ENCODE measurements at places on chromosomes 13 and 19.

GRCh38 chr19:39430675-39431593 lies 4.8 kb downstream of the RPS16 start:
- peak; percentile 98 for DNase-seq

DNA sequence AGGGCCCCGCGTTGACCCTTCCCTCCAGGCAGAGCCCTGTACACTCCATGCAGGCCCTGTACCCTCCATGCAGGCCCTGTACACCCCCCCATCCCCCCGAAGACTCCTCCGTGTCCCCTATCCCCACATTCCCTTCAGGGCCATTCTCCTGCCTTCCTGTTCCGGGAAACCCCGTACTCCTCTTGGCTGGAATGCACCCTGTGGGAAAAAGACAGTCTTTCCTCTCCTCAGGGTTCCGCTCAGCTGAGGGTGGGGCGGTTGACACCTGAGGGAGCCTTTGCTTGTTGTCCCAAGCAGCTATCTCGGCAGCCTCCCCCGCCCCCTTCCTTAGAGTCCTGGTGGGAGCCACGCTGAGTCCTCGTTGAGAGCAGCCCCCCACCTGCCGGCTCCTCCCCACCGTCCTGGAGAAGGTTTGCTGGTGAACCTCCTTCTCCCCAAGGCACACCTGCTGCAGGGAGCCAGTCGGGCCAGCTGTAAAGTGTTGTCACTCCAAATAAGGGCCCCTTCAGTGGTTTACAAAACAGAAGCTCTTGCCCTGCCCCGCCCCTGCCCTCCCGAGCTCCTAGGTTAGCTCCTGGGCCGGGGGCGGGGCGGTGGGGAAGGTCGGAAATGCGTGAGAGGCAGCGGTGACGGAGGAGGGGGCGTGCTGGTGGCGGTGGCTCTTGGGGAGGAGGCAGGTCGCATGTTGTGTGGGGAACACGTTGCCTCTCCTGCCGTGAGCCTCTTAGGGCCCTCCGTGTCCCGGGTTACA lies 1.5 kb downstream of the GNA11 start:
- peak; percentile 63 for DNase-seq

GRCh38 chr13:102183509-102184182 lies 218.2 kb downstream of the FGF14 start:
- DNase-seq = no peak

GRCh38 chr13:50882816-50883435 lies 26.7 kb upstream of the RNASEH2B start:
- no peak for DNase-seq

DNA sequence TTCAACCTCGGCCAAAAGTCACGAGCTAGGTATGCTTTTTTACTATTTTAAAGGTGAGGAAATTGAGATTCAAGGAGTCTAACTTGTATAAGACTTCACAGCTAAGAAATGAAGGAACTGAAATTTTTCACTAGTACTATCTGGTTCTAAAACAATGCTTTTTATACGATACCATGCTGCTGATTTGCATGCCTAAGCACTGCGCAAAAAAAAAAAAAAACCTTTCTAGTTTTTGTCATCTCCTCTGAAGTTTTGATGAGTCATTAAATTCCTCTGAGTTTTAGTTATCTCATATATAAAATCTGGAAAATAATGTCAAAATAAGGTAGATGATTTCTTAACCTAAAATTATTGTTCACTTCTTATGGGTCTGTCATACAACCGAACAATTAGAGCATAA lies 28.0 kb upstream of the UFM1 start:
- no peak for DNase-seq

- peak; percentile 73 for DNase-seq
Observed at GRCh38 chr13:31742097-31742734, 2.9 kb downstream of the RXFP2 start.

GRCh38 chr19:10259162-10259905 lies 7.3 kb downstream of the MRPL4 start:
- peak; percentile 90 for DNase-seq

DNA sequence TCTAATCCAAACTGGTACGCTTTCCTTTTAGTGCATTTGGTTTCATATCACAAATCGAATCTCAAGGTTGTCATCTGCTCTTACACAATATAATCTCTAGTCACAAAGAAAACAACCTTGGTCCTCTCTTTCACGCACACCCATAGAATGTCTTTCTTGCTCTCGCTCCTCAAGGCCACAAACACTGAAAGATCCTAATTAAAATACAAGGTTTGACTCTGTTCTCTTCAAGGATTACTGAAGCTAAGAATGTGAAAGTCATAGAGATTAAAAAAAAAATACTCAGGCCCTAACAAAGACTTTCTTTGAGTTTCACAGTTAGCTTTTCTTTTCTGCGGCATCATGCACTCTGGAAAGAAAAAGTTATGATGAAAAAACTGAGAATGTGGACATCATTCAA lies 891.5 kb downstream of the EFNB2 start:
- DNase-seq = no peak

DNA sequence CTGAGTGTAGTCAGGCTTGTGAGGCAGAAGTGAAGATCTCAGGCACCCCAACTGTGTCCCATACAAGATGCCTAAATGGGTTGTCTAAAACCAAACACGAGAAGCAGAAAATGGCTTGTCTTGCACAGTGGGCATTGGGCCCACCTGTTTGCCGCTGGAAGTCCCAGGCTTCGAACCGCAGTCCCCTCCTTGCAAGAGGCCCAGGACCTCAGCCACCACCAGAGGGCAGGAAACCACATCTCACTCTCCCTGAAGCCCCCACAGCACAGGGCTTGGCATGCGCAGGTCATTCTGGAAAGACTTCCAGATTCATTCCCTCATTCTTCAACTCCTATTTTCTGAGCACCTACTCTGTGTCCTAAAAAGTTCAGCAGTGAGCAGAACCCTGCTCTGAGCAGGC lies 973.7 kb downstream of the UQCRFS1 start:
- DNase-seq = peak; percentile 12

GRCh38 chr19:34193439-34193838 lies 21.1 kb downstream of the LSM14A start:
- DNase-seq = no peak

- no peak for DNase-seq
Observed at GRCh38 chr19:1304197-1304924, 18.7 kb downstream of the EFNA2 start.

GRCh38 chr19:55554302-55554701 lies 9.0 kb upstream of the SBK3 start:
- no peak for DNase-seq

DNA sequence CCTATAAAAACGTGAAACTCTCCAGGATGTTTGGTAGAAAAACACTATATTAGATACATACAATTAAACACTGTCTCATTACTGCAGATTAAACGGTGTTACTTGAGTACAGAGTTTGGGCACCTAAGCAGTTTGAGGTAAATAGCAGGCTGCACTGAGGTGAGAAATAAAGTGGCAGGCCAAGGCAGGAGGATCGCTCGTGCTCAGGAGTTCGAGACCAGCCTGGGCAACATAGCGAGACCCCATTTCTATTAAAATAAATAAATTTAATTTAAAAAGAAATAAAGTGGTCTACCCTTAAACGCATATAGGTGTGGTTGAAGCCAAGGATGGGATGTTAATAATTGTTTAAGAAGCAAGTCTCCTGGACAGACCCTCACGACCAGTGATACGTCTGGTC lies 1.2 kb downstream of the PSPC1 start:
- peak; percentile 4 for DNase-seq

DNA sequence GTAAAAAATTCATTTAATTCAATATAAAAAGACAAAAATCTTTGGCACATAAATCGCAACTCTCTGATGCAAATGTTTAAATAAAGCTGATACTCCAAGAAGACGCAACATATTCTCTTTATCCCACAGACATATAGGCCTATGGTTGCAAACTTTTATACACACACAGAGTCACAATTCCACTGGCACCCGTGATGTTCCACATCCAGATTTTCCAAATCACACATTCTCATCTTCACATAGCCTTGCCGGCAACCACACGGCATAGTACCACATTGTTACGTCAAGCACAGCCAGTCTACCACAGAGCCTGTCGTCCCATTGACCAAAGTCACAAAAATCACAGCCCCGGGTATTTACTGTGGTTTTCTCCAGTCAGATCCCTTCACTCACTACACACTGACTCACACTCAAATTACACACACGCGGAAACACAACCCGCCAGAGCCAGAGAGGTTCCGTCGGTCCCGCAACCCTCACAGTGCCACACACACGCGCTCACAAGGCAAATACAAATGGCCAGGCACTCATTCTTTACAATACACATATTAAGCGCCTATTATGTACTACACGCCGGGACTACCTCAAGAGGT lies 546 bp upstream of the ZNF546 start:
- no peak for DNase-seq

GRCh38 chr13:99663908-99664307 lies 162.6 kb downstream of the TM9SF2 start:
- no peak for DNase-seq

GRCh38 chr13:19888799-19889198 lies 25.4 kb upstream of the ZMYM5 start:
- peak; percentile 24 for DNase-seq

GRCh38 chr13:100301418-100301817 lies 212.5 kb downstream of the PCCA start:
- DNase-seq = peak; percentile 95

DNA sequence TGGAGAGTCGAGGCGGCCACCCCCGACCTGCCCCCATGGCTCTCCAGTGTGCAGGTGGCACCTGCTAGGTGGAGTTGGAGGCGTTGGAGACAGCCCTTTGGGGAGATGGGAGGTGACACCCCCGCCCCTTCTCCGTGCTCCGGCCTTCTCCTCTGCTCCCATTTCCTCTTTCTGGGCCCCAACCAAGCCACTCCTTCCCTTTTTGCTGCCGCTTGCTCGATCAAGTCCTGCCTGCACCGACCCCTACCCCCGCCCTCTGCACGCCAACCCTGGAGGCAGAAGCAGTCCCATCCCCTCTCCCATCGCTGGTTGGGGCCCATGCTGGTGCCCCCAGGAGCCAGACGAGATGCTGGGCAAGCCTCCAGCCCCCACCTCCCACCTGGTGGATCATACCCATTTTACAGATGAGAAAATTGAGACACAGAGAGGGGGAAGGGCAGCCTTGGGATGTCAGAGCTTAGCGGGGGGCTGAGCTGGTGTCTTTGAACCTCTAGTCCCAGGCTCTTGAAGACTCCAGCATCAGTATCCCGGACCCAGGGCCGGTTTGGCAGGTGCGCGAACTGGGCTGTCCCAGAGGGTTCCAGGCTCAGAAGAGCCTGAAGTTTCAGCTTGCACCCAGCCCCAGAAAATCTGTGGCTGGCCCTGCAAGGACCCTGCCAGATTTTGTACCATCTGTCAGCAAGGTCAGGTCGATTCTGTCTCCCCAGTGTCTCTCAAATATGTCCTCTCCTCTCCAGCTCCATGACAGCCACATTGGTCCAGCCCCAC lies 10.3 kb downstream of the GNA15 start:
- no peak for DNase-seq

DNA sequence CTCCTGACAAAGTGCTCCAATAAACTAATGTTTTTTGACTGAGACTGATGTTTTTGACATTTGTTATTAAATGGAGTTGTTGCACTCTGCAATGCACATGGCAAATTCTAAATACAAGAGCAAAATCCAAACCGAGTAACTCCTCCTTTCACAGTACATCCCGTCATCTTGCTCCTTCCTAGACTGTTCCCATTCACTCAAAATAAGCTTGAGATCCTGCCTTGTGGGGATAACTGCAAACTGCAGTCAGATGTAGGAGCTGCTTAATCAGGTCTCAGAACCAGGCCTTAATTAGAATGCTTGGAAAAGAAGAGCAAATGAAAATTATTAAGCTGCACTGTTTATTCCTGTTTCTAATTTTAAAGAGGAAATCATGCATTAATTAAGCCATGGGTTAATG lies 134.8 kb upstream of the SPRY2 start:
- DNase-seq = no peak

- DNase-seq = no peak
Observed at GRCh38 chr13:51235186-51235585, 13.0 kb downstream of the FAM124A start.

DNA sequence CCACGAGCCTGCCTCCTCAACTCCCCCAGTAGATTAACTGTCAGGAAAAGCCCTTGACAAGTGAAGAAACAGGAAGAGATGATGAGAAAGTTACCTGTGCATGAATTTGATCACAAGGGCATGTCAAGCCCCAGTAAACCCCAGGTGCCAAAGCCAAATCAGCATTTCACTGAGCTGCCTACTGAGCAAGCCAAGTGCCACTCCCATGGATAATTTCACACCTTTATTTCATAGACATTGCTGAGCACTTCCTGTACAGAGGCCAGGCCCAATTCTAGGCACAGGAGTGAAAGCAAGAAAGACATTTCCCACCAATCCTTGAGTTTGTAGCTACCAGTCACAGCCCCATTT lies 2.4 kb downstream of the GADD45GIP1 start:
- DNase-seq = no peak

DNA sequence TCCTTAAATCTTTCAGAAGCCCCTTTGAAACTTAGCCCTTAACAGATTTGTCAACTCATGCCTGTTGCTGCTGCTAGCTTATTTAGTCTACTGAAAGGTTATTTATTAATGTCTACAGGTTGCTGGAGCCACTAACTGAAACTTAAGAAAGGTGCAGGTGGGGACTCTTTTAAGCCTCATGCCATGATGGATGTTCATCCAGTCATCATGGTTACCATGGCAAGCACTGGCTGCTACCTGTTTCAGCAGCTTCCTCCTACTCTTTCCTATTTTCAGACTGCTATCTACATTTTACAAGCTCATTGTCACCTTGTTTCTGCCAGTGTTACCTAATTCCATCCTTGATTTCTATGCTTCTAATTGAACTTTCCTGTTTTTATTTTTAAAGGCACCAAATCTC lies 27.1 kb downstream of the DGKH start:
- DNase-seq = no peak

Measured in lung microvascular endothelial cell (primary cell).